ENCODE measurements at places on chromosomes 7 and 10. TPM values are rescaled to one million over a fixed set of nuclear protein-coding genes. Genes with fewer than 3 reads are reported as not detected.

- no peaks in the 10 kb centered on the region for H3K27me3 ChIP-seq
- H3K36me3 ChIP-seq, result no peaks in the 10 kb centered on the region
- peaks cover 12% of the 10 kb centered on the region for H3K4me1 ChIP-seq
- H3K4me3 ChIP-seq, result no peak overlapping the region
- DNase-seq, result no peak
Observed at GRCh38 chr7:121433775-121434174, 37.7 kb upstream of the FAM3C start.

GRCh38 chr7:41584746-41585145 lies 118.1 kb downstream of the INHBA start:
- no peak overlapping the region for H3K4me3 ChIP-seq
- no peaks in the 10 kb centered on the region for H3K4me1 ChIP-seq
- H3K27me3 ChIP-seq, result no peaks in the 10 kb centered on the region
- H3K36me3 ChIP-seq, result no peaks in the 10 kb centered on the region

CLCN1 gene
- not detected for total RNA-seq

- H3K36me3 ChIP-seq, result peaks cover 22% of the 10 kb centered on the region
- H3K27me3 ChIP-seq, result no peaks in the 10 kb centered on the region
Observed at GRCh38 chr10:91977491-91977890, 53.9 kb downstream of the BTAF1 start.

EPHA1 gene
- total RNA-seq, result 9.0 TPM

KLF14 gene
- total RNA-seq, result not detected

NEUROD6 gene
- not detected for total RNA-seq

GRCh38 chr7:43492896-43493295 lies 90.0 kb upstream of the STK17A start:
- peaks cover under 1% of the 10 kb centered on the region for H3K27me3 ChIP-seq
- H3K4me1 ChIP-seq, result peaks cover 5% of the 10 kb centered on the region
- no peak overlapping the region for H3K27ac ChIP-seq
- no peak overlapping the region for H3K4me3 ChIP-seq

- no peaks in the 10 kb centered on the region for H3K4me1 ChIP-seq
- no peak overlapping the region for H3K27ac ChIP-seq
- no peak for DNase-seq
- H3K4me3 ChIP-seq, result no peak overlapping the region
- no peaks in the 10 kb centered on the region for H3K27me3 ChIP-seq
Observed at GRCh38 chr7:149072438-149072775, 18.1 kb downstream of the ZNF786 start.

DNA sequence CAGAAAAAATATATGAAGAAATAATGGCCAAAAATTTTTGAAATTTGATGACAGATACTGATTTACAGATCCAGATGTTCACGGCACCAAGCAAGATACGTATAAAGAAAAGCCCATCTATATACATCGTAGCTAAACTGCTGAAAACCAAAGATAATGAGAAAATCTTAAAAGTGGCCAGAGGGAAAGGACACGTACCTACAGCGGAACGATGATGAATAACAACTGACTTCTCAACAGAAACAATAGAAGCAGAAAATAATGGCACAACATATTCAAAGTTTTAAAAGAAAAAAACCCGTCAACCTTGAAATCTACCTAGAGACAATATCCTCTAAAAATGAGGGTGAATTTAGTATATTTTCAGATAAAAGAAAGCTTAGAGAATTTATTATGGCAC lies 31.9 kb downstream of the IL2RA start:
- H3K27me3 ChIP-seq, result no peaks in the 10 kb centered on the region
- H3K4me1 ChIP-seq, result peaks cover 24% of the 10 kb centered on the region
- H3K27ac ChIP-seq, result no peak overlapping the region
- no peak overlapping the region for H3K4me3 ChIP-seq

ACTL6B gene
- total RNA-seq, result not detected

DNA sequence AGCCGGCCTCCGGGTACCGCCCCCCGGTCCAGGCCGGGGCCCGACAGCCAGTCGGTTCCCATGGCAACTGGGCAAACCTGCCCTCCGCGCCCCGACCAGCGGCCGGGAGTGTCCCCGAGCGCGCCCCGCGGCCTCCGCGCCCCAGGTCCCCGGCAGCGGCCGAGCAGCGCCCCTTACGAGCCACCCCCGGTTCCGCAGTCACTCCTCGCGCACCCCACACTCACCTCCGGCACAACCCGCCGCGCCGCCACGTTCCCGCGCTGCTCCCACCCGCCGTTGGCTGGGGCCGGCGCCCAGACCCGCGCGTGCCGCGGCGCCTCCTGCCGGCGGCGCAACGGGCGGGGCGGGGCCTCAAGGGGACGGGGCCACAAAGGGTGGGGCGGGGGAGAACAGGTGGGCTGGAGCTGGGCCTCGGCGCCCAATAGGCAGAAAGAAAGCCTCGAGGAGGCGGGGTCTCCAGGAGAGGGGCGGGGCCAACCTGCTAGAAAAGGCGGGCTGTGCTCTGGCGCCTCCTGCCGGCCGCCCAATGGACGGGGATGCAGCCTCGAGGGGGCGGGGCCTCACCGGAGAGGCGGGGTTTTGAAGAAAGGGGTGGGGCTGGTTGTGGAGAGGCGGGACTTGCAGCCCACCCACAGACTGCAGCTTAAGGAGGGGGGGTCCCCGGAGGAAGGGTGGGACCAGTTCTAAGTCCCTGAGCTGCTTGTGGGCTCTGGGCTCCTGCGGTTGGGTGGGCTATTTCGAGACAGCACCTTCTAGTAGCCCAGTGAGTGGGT lies at the start of gene RADIL:
Gene RADIL (minus strand): TSS at position 345 of the 773 bp plus-strand sequence. CDS start 5,577 bp downstream, outside the sequence.
- peak within 1 kb of the TSS; percentile 75 for H3K27ac ChIP-seq
- peak within 1 kb of the TSS; percentile 74 for H3K4me3 ChIP-seq
- peaks cover 29% of the 10 kb centered on the region for H3K4me1 ChIP-seq
- no peaks in the 10 kb centered on the region for H3K36me3 ChIP-seq
- DNase-seq, result peak; percentile 94

DNA sequence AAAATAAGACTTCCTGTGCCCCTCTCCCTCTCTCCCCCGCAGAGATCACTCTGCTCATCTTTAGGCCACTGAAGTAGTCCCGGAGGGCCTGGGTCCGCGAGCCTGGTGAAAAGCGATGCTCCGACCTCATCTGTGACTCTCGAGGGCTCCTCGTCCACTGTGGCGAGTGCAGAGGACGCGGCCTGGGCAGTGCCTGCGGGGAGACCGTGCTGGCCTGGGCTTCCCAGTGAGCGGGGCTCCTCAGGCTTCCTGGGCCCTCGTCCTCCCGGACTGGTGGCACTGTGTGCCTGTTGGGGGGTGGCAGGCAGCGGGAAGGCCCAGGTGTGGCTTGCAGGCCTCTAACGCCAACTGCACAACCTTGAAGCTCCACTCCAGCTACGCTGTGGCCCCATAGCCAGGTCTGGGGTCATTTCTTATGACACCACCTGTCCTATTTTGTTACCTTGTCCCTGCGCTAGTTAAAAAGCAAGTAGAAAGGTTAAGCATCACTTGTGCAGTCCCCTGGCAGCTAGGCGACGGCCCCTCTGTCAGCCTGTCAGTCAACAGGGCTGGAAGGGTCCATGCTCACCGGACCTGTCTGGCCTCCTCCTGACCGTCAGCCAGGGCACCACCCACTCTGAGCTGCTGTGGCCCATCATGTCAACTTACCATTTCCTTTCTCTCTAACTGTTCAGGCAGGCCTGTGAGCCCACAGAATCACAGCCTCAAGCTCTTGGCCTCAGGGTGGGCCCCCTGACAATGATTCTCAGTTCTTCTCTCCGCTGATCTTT lies 20.5 kb downstream of the MNX1 start:
- no peak overlapping the region for H3K4me3 ChIP-seq
- no peak for DNase-seq

DNA sequence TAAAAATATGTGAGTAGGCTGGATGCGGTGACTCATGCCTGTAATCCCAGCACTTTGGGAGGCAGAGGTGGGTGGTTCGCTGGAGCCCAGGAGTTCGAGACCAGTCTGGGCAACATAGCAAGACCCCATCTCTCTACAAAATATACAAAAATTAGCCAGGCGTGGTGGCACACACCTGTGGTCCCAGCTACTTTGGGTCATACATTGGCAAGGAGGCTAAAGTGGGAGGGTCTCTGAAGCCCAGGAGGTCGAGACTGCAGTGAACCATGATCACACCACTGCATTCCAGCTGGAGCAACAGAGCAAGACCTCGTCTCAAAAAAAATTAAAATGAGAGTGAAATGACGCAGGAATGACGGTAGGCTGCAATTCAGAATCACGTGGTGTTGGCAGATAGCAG lies 64.7 kb upstream of the SH2B2 start:
- H3K4me3 ChIP-seq, result no peak overlapping the region
- H3K4me1 ChIP-seq, result no peaks in the 10 kb centered on the region
- H3K27ac ChIP-seq, result no peak overlapping the region

DNA sequence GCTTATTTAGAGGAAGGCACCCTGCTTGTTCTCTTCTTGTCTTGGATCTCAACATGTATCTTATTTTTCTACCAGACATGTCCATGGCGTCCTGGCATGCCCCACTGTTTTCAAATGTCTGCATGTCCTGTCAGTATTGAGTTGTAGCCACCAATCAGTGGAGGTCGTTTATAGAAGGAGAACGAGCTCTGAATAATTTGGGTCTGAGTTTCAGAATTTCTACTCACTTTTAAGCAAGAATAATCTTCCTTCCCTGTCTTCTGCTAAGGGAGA lies 2.9 kb upstream of the HOXA13 start:
- H3K27me3 ChIP-seq, result peaks cover 94% of the 10 kb centered on the region
- no peak for DNase-seq
- H3K4me3 ChIP-seq, result no peak overlapping the region
- H3K36me3 ChIP-seq, result no peaks in the 10 kb centered on the region
- no peak overlapping the region for H3K27ac ChIP-seq

AASS gene
- 24.2 TPM for total RNA-seq

GRCh38 chr10:85787393-85787792 lies 579.2 kb downstream of the GRID1 start:
- no peaks in the 10 kb centered on the region for H3K27me3 ChIP-seq
- peaks cover 10% of the 10 kb centered on the region for H3K4me1 ChIP-seq
- no peak overlapping the region for H3K27ac ChIP-seq
- no peak overlapping the region for H3K4me3 ChIP-seq
- DNase-seq, result no peak
- no peaks in the 10 kb centered on the region for H3K36me3 ChIP-seq

- DNase-seq, result no peak
- no peaks in the 10 kb centered on the region for H3K4me1 ChIP-seq
- H3K27me3 ChIP-seq, result peaks cover 6% of the 10 kb centered on the region
- no peak overlapping the region for H3K27ac ChIP-seq
- no peak overlapping the region for H3K4me3 ChIP-seq
Observed at GRCh38 chr7:135831455-135832195, 83.0 kb upstream of the FAM180A start.

LLCFC1 gene
- not detected for total RNA-seq

DNA sequence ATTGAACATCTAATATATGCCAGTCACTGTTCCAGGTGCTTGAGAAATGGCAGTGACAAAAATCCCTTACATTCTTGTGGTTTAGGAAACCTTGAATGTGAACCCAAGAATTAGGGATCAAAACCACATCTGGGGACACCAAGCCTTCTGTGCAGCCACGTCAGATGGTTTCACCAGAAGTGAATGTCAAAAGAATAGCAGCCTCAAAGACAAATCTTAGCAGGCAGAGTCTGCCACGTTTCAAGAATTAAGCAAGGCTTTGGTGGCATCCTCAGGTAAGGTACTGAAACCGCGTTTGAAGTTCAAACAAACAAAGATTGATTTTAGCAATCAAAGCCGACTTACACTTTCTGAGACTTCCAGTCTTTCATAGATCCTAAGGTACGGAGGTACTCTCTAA lies 225.5 kb upstream of the GNAI1 start:
- no peaks in the 10 kb centered on the region for H3K36me3 ChIP-seq
- no peak overlapping the region for H3K27ac ChIP-seq
- no peak overlapping the region for H3K4me3 ChIP-seq
